ENCODE measurements at places on chromosomes 16 and 17.

DNA sequence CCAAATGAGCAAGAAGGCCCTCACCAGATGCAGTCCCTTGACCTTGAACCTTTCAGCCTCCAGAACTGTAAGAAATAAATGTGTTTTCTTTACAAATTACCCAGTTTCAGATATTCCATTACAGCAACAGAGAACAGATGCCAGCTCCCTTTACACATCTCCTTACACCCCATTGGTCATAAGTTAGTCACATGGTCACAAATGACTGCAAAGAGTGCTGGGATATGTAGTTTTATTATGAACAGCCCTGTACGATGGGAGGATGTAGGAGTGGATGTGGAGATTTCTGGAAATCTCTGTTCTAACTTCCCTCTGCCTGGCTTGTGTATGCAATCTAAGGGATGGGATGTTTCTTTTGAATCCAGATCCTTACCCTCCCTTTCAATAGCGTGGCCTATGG lies 13.3 kb upstream of the RPL38 start:
- no peaks in the 10 kb centered on the region for H3K36me3 ChIP-seq
- no peak overlapping the region for H3K27ac ChIP-seq
- peaks cover 2% of the 10 kb centered on the region for H3K4me1 ChIP-seq
- peaks cover 26% of the 10 kb centered on the region for H3K27me3 ChIP-seq

DNA sequence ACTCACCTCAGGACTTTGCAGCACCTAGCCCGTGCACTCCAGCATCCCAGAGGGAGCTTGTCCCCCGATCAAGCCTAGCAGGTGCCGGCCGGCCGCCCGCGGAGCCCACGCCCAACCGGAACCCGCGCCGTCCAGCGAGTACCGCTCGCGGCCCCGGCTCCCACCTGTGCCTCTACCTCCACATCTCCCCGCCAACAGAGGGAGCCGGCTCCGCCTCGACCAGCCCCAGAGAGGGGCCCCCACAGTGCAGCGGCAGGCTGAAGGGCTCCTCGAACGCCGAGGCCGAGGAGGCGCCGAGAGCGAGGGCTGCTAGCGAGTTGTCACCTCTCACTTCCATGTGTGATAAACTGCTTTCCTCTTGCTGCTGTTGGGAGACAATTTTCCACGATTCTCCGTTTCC lies 41.1 kb upstream of the DHRS7B start:
- H3K36me3 ChIP-seq = no peaks in the 10 kb centered on the region
- H3K4me1 ChIP-seq = peaks cover 3% of the 10 kb centered on the region
- H3K27me3 ChIP-seq = peaks cover 2% of the 10 kb centered on the region
- no peak overlapping the region for H3K27ac ChIP-seq
- no peak overlapping the region for H3K4me3 ChIP-seq

GRCh38 chr17:4500191-4500571 lies 1.5 kb downstream of the SPNS2 start:
- no peaks in the 10 kb centered on the region for H3K36me3 ChIP-seq
- H3K27ac ChIP-seq = no peak overlapping the region
- H3K4me3 ChIP-seq = peak overlapping the region; percentile 63
- peaks cover 31% of the 10 kb centered on the region for H3K27me3 ChIP-seq
- DNase-seq = no peak
- peaks cover 31% of the 10 kb centered on the region for H3K4me1 ChIP-seq

GRCh38 chr17:74646231-74646630 lies 22.7 kb upstream of the CD300E start:
- no peaks in the 10 kb centered on the region for H3K36me3 ChIP-seq
- DNase-seq = no peak
- H3K4me3 ChIP-seq = no peak overlapping the region
- peaks cover 7% of the 10 kb centered on the region for H3K4me1 ChIP-seq
- H3K27me3 ChIP-seq = peaks cover 30% of the 10 kb centered on the region
- H3K27ac ChIP-seq = no peak overlapping the region

GRCh38 chr16:83769397-83770008 lies 38.3 kb upstream of the HSBP1 start:
- H3K4me3 ChIP-seq = no peak overlapping the region
- no peak overlapping the region for H3K27ac ChIP-seq
- peaks cover 2% of the 10 kb centered on the region for H3K4me1 ChIP-seq
- no peak for DNase-seq
- H3K27me3 ChIP-seq = no peaks in the 10 kb centered on the region

DNA sequence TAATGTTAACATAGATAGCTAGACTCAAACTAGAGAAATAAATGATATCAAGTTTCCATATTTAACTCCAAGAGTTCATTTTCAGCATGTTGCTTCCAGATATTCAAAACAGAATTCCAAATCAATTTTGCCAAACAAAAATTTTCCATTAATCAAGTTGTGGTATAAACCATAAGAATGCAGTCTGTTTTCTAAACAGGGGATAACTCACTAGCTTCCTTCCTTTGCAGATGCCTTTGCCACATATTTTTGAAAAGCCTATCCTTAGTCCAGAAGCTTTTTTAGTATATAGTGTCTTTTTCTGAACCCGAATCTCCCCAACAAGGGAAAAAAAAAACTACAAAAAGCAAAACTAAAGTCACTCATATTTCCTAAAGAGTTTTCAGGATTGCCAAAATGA lies 61.5 kb downstream of the HELZ start:
- H3K36me3 ChIP-seq = peaks cover 20% of the 10 kb centered on the region
- H3K4me1 ChIP-seq = peaks cover 6% of the 10 kb centered on the region
- H3K27ac ChIP-seq = no peak overlapping the region

GRCh38 chr16:57062329-57062728 lies 30.1 kb upstream of the CPNE2 start:
- no peaks in the 10 kb centered on the region for H3K27me3 ChIP-seq
- H3K4me1 ChIP-seq = peaks cover 28% of the 10 kb centered on the region
- no peak overlapping the region for H3K27ac ChIP-seq
- peaks cover 45% of the 10 kb centered on the region for H3K36me3 ChIP-seq
- DNase-seq = no peak

GRCh38 chr17:16909472-16910246 lies 62.3 kb downstream of the TNFRSF13B start:
- no peak for DNase-seq
- no peak overlapping the region for H3K27ac ChIP-seq
- H3K36me3 ChIP-seq = no peaks in the 10 kb centered on the region
- H3K4me1 ChIP-seq = peaks cover 15% of the 10 kb centered on the region

GRCh38 chr16:83619381-83620150 lies 188.2 kb upstream of the HSBP1 start:
- H3K27me3 ChIP-seq = peaks cover 1% of the 10 kb centered on the region
- no peak for DNase-seq
- no peak overlapping the region for H3K27ac ChIP-seq
- H3K4me1 ChIP-seq = no peaks in the 10 kb centered on the region
- H3K4me3 ChIP-seq = no peak overlapping the region
- H3K36me3 ChIP-seq = no peaks in the 10 kb centered on the region

All from activated naive CD8-positive, alpha-beta T cell treated with anti-CD3 and anti-CD28 coated beads, Interleukin-2, amount 50 U/mL, for 24 hours (primary cell).